ENCODE measurements at places on chromosomes 1 and 21. TPM values are rescaled to one million over a fixed set of nuclear protein-coding genes. Genes with fewer than 3 reads are reported as not detected.

Gene NCMAP
- not detected for total RNA-seq

Gene CFHR3
- total RNA-seq, result 0.03 TPM

Gene SPRR5
- total RNA-seq, result not detected

DNA sequence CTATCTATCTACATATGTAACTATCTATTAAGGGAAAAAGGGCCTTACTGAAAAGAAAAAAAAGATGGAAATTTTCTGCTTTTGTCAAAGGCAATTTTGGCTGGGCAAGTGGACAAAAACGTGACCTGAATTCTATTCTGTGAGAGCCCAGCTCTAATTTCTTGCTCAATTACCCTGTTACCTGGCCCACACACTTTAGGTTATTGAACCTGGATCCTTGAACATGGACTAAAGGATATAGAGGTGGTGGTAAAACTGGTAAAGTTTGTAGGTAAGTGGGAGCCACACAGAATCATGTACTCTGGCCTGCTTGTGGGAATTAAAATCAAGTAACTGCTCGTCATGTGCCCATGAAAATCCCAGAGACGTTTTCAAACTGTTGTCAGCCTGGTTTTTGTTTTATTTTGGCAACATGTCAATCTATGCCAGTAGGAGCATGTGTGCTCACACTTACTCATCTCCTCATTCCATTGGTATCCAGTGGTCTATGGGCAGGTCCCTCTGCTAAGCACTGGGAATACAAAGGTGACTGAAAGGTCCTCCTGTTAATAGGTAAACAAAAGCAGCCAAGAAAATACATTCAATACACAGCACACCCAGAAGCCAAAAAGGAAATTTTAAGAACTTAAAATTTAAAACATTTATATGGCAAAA lies 113.7 kb upstream of the WARS2 start:
- DNase-seq, result no peak

GRCh38 chr1:42334240-42335049 lies 590 bp downstream of the FOXJ3 start:
- peak; percentile 43 for DNase-seq

DNA sequence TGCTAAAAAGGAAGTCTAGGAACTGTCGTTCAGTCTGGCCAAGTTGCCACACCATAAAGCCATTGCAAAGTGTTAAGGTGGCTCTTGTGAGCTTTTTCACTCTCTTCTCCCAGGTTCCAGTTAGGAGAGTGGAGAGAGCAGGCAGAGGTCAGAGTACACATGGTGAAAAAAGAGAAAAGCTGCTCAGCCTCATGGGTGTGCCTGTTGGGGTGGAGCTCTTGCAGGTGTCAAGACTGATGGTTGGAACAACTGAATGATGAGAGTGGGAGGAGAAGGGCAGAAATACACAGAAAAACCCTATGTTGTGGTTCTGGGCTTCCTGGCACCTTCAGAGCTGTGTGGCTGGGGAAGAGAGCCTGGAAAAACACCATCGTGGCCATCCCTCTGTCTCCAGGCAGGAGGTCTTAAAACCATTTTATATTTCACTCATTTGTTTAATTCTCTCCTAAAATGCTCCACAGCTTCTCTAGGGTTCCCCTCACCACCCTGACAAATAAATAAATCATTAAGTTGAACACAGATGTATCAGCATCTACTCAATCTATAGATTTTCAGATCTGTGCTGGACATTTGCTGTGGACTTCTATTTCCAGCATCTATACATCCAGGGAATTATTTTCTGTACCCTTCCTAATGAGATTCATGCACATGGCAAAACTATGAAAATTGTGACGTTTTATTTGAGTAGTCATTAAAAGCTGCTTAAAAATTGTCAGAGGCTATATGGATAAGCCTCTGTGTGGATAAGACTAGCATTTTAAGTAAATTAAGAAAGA lies 17.5 kb downstream of the UBASH3A start:
- DNase-seq, result no peak

DNA sequence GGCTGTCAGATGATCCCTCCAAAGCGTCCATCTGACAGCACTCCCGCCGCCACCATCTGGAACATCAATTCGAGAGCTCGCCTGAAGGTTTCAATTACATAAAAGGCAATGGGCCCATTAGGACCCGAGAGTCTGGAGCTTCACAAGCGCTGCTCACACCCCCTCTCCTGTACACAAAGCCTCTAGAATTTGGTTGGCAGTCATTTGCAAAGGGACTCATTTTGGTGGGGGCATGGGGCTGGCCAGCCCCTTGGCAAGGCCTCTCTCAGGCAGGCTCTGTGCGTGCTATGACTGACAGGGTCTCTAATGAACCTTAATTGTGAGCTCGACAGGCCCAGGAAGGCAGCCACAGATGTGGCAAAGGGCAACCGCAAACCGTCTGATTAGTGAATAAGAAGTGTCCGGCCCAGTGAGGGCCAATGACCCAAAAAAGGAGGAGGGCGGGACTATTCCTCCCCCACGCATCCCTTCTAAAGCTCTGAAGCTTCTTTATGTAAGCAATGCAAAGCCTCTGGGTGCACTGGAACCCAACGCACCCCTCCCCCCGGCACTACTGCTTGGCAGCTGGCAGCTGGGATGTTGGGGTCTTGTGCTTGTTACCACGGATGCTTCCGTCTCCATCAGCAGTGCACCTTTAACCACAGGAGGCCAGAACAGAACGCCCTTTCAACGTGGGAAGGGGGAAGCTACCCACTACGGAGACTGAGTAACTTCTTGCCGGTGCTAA lies 79.4 kb downstream of the CAPZB start:
- DNase-seq, result no peak

DNA sequence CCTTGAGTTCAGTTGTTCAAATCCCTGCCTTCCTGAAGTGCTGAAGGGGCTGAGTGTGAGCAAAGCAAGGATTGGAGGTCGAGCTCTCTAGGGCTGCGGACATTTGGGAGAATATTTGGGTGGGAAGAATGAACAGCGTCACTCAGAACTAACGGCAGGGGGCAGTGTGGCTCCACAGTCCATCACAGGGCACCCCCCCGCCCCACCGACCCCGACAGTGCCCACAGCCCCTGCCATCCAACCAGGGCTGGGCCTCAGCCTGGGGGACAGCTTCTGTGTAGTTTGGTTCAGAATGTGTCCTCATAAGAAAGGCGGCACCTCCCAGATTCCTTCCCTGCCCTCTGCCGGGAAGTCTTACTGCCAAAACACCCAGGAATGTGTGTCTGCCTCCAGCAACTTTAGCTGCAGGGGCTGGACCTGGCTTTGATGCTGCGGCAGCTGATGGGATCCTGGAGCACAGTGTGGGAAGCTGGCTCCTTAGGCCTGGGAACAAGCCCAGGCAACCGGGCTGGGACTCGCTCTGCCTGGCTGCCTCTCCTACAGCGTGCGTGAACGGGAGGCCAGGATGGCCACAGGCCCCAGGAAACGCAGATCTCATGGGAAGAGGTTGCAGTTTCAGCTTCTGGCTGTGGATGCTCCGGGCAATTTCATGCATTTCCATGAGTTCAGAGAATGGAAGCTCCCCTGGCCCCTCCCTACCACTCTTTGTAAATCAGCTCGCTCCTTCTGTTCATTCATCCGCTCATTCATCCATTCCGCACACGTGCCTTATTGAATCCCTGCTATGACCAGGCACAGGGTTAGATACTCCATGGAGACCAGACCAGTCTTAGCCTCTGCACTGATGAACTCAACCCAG lies 104.9 kb upstream of the TMPRSS2 start:
- DNase-seq, result peak; percentile 89

All from A172 (cell line).